ENCODE measurements at places on chromosomes 16 and 17.

- no peak for DNase-seq
Observed at GRCh38 chr16:72928090-72928981, 119.6 kb downstream of the ZFHX3 start.

DNA sequence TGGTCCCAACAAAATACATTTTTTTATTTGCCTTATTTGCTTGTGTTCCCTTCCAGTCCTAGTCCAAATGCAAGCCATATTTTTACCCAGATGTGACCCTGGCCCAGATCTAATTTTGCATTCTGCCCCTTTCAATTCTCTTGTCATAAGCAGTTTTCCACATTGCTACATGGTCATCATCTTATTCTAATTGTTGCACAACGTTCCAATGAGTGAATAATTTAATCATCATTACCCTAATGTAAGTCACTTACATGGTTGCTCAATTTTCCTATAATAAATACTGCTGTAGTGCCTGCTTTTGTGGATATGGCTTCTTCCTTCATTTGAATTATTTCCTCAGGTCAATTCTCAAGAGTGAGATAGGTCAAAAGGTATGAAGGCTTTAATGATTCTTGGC is 12.8 kb downstream of the RSAD1 start:
- DNase-seq, result no peak

GRCh38 chr17:5325851-5326250 is 43.8 kb downstream of the RABEP1 start:
- no peak for DNase-seq

- no peak for DNase-seq
Observed at GRCh38 chr17:3693829-3694231, 2.1 kb downstream of the P2RX5 start.

DNA sequence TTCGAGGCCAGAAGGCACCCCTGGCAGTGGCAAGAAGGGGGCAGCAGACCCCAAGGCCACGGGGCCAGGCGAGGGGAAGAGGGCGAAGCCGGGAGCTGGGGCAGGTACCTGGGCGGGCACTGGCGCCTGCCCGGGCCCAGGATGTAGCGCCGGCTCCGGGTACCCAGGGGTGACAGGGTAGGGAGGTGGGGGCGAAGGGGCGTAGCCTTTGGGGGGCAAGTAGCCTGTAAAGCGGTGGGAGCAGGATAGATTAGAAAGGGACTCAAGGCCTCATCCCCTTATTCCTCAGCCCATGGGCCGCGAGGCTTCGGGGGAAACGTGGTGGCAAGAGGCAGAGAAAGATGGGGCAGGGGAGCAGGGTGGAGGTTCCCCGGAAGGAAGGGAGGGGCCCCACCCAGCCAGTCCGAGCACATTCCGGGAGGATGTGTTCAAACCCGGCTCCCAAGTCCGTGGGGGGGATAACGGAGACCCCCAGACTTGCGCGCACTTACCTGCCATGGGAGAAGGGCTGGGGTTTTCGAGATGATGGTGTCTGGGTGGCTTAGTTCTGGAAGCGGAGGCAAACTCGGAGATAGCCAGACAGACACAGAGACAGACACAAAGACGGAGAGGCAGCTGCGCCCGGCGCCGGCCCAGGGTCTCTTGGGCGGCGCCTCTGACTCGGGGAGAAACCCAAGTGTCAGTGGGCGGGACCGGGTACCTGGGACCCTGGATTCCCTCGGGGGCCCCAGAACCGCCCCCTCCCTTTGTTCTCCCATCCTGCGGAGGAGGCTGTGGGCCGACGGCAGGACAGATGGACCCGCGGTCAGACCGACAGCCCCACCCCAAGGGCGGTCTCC is 493 bp downstream of the PLSCR3 start:
- DNase-seq, result peak; percentile 16

- DNase-seq, result no peak
Observed at GRCh38 chr17:15249487-15249886, 15.6 kb downstream of the PMP22 start.

DNA sequence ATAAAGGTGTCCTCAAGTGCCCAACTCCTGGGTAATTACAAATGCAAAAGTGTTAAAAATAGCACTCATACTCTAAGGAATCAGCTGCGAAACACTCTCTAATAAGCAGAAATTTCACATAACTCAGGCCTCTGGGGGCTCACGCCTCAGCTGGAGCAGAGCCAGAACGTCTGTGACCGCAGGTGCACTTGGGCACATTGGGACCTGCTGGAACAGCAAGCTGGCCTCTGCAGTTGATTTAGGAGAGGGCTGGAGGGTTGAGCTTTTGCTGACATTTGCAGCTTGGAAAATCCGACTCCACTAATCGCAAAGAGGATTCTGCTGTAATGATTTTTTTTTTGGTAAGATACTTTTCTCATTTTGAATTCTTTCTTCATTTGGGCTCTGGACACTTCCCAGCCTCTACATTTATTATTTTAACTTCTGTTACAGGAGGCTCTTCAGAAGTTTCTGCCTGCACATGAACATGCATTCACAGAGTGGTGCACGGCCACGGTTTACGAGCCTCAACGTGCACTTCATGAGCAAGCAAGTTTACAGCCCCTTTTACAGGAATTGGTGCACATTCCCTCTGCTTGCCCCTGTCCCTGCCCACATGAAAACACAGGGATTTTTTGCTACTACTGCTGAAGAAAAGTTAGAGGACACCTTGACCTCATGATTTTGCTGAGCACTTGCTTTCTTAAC is 4.1 kb upstream of the SNTB2 start:
- no peak for DNase-seq

Data from thymus (tissue), 14 donors.